Stimulated activated CD8-positive, alpha-beta memory T cell treated with anti-CD3 and anti-CD28 coated beads, Interleukin-15, amount 100 ng/mL, for 1 hour (primary cell): ENCODE measurements at places on chromosomes 4 and X.

GRCh38 chrX:17655211-17656034 lies 81.9 kb upstream of the SCML1 start:
- no peak for DNase-seq

DNA sequence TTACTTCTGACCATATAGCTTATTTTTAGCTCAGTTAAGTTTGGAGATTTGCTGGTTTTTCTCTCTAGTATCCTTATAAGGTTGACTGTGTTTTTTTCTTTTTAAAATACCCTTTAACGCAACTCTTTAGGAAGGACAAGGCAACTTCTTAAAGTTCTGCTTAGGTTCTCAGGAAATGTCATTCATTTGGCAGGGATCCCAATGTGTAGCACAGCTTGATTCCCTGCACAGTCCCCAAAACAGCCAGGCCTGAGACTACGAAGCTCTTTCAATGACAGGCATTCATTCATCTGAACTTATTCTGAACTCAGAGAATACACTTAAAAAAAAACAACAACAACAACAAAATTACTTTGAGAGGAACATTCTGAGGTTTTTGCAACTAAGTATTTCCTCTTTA lies 1765.8 kb downstream of the PCDH7 start:
- no peak for DNase-seq

- no peak for DNase-seq
Measured at GRCh38 chr4:53605783-53606182, 14.5 kb upstream of the LNX1 start.

DNA sequence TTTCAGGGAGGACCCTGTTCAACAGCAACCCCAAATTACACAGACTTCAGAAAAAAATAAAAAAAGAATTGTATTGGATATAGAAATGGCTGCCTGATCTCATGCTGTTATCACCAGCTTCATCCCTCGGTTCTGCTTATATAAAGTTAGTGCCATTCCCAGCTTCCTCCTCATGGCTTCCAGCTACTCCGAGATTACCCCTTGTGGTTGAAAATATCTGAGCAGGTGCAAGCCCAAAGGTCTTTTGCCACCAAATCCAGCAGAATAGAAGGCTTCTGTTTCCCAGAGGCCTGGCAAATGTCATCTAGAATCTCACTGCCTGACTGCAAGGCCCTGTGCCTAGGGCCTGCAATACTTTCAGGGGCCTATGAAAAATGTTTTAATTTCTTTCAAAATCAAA lies 13.8 kb upstream of the HPGDS start:
- no peak for DNase-seq

- no peak for DNase-seq
Measured at GRCh38 chr4:127448986-127449385, 183.8 kb upstream of the INTU start.

GRCh38 chr4:59770601-59771264 lies 1429.4 kb upstream of the ADGRL3 start:
- DNase-seq, result no peak

- DNase-seq, result no peak
Measured at GRCh38 chrX:121013897-121014455, 28.4 kb upstream of the CT47A1 start.

DNA sequence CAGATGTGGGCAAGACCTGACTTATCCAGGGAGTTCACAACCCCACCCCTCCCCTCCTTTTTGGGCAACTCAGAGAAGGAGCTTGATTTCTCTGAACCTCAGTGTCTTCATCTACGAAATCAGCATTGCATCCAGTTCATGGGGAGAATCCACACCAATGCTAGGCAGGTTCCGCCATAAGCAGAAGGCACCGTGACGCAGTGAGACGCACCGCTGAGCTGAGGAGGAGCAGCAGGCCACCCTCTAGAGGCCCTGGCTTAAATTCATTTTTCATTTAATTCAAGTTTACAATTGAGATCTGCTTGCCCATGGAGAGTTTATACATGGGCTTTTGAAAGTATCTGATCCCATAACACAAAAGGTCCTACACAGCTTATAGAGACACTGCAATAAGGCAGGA lies 55.7 kb downstream of the CPZ start:
- no peak for DNase-seq

DNA sequence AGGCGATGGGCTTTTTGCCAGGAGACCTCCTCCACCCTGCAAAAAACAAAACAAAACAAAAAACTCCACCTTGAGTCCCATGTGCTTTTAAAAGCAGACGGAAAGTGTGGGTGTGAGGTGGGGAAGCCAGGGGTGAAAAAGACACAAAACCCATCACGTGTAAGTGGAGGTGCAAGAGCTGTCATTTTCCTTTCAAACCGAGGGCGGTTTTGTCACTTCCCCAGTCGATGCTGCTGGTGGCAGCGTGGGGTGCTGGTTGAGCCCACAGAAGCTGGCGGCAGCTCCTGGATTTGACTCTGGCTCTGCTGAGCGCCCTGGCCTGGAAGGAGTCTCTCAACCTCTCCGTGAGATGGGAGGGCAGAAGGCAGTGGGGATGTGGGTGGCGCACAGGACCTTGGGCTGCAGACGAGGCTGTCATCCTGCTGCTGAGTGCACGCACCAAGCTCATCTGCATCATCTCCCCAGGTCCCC lies 110.0 kb downstream of the PSAPL1 start:
- no peak for DNase-seq

DNA sequence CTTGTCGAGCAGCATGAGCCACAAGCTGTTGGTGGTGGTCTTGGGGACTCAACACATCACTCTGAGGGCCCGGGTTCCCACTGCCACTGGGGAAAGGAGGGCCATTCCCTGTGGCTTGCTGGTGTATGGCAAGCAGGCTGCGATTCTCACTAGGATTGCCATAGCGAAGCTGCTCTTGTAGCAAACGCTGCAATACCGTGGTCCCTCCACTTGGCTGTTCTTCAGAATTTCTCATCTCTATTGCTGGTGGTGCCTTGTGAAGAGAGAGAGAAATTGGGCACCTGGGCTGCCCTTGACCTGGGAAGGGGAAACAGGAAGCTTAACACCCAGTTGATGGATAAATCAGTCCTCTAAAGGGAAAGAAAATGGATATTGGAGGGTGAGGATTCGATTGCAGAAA lies 17.7 kb downstream of the AMOT start:
- no peak for DNase-seq

- DNase-seq, result no peak
Measured at GRCh38 chrX:40947276-40947675, 138.0 kb upstream of the USP9X start.

GRCh38 chr4:2799224-2799911 lies 6.5 kb downstream of the SH3BP2 start:
- DNase-seq, result no peak

GRCh38 chr4:158236304-158237030 lies 26.2 kb downstream of the TMEM144 start:
- no peak for DNase-seq

DNA sequence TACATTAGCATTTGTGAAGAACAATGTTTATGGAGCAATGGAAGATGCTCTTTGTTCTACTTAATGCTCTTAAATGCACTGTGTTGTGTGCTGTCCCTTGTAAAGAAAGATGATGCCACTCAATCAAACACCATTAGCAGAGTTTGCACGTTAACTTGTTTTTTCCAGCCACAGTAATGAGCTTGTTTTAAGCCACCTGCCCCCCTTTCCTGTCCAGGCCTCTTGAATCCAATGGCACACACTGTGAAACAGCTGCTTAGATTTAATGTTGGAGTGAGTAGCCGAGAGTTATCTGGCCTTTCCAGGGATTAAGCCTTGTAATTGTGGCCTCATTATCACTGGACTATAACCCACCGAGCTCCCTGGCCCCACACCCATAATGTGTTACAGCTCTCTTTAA lies 86.0 kb downstream of the PAK3 start:
- DNase-seq, result no peak

GRCh38 chrX:68409194-68409593 lies 24.1 kb downstream of the OPHN1 start:
- DNase-seq, result no peak

GRCh38 chrX:70445951-70446350 lies 1.3 kb downstream of the DLG3 start:
- no peak for DNase-seq

- no peak for DNase-seq
Measured at GRCh38 chrX:38004046-38004445, 2.3 kb upstream of the SYTL5 start.

DNA sequence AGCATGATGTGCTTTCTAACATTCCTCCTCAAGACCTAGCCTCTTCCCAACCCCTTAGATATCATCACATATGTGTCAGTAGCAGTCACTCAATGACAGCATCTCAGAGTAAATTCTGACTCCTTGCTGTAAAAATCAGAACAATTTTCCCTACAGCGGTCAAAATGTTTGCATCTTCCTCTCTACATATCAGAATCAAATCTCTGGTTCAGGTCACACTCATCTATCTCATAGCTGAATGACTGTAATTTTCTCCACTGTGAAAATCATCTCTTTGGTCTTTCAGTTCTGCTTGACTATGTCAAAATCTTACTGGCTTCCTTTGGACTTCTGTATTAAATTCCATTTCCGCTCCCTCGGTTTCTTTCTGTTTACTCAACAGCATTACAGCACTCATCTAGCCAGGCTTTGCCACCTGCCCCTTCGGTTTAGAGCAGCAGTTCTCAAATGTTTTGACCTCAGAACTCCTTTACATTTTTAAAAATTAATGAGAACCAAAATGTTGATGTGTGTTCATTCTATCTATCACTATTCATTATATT lies 57.3 kb downstream of the AGA start:
- no peak for DNase-seq

DNA sequence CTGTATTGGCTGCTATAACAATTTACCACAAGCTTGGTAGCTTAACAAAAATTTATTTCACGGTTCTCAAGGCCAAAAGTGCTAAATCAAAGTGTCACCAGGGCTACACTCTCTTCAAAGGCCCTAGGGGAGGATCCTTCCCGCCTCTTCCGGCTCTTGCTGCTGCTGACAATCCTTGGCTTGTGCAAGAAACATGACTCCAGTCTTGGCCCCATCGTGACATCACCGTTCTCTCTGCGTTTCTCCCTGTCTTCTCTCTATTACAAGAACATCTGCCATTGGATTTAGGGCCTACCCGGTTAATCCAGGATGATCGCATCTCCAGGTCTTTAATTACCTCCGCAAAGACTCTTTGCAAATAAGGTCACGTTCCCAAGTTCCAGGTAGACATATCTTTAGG lies 10.4 kb upstream of the CLCN4 start:
- DNase-seq, result no peak

DNA sequence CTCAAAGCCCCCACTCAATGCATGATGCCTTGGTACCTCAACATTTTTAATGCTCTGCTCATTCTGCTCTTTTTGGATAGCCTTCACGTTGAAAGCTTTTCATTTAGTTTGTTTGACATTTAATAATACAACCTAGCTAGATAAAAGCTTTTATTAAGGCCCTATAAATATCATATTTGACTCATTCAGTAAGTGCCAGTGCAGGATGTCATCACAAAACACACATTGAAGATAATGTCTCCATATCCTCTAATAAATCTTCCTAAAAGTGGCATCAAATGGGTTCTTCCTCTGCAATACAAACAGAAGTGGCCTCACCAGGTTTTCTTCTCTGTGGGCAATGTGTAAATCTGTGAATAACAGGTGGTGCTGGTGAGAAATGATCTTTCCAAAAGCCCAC lies 12.0 kb upstream of the PCYT1B start:
- no peak for DNase-seq

DNA sequence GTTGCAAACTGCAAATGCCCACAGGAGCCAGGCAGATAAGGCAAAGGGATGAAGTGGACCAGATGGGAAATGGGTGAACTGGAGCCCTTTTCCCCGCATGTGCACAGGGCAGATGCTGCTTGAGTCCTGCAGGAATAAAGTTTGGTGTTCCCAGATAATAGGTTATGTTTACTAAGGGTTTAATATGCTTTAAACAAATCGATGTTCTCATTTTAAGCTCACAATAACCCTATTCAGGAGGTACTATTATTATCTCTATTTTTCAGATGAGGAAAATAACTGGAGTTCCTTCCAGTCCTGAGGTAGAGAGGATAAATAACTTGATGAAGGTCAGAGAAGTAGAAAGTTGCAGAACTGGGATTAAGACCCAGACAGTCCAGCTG lies 77.3 kb downstream of the LRRC66 start:
- DNase-seq, result no peak

DNA sequence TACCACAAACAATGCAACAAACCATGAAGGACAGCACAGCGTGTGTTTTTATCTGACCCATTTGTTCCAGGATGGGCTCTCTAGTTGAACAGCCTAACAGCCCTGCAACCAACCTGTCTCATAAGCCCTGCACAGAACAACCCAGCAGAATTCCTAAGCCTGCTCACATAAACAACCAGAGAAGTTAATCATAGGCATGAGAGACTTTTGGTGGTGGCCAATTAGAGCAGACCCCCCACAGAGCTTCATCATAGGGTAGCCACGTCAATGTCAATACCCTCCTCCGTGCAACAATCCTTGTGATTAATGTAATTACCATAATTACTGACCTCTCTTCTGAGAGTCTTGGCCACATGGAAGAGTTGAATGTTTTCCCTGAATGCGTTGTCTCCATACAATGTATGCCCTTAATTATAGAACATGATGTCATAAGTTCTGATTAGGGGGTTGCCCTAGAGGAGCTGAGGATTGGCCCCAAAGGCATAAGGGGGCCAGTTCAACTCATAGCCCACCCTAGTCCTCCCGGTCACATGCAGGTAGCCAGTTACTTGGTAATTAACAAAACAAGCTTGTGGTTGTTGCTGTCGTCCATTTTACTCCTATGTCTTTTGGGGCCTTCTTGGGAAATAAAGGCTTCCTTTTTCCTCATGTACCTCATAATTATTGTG lies 92.7 kb downstream of the SYNPO2 start:
- DNase-seq, result no peak

DNA sequence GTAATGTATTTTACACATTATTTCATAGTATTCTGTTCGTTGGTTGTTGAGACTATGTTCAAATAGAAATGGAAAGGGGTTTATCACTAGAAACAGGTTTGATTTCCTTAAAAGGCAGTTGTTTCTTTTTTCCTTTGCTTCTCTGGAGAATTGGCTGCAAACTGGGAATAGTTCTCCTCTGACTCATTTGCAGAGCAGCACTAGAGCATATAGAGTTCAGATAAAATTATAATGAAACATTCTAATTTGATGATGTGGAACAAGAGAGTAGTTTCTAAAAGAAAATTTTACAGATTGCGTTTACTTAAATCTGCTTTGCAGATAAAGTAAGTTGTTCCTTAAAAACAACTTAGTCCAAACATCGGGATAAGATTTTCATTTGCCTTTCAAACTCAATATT lies 29.7 kb downstream of the SYNPO2 start:
- DNase-seq, result no peak

GRCh38 chr4:2301806-2302205 lies 39.9 kb upstream of the MXD4 start:
- DNase-seq, result no peak

DNA sequence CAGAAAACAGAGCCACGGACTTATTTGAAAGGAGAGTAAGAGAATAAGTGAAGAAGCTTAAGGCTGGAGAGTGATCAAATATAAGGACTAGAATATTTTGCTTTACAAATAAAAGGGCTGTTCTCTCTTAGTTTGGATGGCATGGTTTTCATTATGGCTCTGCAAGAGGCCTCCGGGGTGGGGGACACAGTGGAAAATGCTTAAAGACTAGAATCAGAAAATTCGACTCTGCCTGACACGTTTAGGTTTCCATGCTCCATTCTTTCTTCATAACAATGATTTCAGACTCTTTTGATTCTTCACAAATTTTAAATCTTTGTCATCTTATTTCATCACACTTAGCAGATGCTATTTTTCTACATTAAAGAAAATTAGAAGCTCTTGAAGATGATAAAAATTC lies 632.4 kb upstream of the BOD1L1 start:
- DNase-seq, result no peak
